ENCODE measurements at places on chromosomes 4 and X.

- DNase-seq = no peak
These were observed 47.5 kb upstream of the XK start for GRCh38 chrX:37638047-37638446.

DNA sequence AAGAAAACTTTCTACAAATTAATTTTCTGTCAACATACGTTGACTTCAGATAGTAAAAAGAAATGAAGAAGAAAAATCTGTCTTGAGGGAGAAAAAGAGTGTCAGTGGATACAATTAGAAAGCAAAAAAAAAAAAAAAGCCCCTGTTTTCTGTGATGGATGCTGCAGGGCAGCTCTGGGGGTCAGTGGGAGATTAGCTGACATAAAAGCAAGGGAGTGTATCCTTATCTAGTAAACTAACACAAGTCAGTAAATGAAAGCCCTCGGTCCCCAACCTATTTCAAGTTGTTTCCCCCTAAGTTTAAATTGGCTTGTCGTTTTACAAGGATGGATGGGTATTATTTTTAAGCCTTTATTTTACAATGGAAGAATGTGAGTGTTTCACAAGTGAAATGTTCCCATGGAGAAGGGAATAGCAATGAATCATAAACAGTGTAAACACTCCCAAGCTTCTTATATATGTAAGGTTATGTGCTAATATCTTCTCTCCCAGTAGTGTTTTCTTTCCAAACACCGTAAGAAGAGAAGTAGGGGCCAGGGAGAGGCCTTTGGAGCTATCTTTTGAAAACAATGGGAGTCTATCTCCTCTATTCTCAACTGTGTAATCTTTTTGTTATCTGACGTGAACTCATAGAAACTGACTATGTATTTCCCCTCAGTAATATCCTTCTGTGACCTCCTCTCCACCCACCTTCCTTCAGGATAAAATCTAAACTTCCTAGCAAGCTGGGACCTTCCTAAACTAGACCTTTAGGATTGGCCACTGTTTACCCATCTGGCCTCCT lies 347.7 kb downstream of the FBXO8 start:
- no peak for DNase-seq

- no peak for DNase-seq
These were observed 674.9 kb downstream of the SMARCA1 start for GRCh38 chrX:128848374-128848773.

DNA sequence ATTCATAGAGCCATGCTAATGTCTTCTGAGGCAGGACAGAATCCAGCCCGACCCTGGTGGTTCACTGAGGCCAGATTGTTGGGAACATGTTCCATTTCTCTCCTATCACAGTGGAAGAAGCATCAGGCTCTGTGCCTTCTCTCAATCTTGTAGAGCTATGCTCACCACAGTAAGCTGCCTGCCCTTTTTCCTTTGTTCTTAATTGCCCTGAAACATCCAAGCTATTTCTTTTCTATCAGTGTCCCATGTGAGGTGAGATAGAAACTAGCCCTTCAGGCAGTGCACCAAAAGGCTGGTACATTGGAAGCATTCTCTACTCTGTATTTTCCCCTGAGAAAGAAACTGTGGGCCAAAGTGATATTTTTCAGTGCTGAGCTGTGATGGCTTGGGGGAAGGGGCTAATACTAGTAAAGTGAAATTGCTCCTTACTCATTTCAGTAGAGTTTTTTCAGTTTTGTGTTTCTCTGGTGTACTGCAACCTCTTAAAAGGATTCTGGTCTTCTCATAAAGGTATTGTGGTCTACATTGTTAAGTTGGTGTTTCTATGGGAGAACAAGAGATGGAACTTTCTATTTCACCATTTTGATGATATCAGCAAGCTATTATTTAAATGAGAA lies 611.2 kb downstream of the RPA4 start:
- no peak for DNase-seq

DNA sequence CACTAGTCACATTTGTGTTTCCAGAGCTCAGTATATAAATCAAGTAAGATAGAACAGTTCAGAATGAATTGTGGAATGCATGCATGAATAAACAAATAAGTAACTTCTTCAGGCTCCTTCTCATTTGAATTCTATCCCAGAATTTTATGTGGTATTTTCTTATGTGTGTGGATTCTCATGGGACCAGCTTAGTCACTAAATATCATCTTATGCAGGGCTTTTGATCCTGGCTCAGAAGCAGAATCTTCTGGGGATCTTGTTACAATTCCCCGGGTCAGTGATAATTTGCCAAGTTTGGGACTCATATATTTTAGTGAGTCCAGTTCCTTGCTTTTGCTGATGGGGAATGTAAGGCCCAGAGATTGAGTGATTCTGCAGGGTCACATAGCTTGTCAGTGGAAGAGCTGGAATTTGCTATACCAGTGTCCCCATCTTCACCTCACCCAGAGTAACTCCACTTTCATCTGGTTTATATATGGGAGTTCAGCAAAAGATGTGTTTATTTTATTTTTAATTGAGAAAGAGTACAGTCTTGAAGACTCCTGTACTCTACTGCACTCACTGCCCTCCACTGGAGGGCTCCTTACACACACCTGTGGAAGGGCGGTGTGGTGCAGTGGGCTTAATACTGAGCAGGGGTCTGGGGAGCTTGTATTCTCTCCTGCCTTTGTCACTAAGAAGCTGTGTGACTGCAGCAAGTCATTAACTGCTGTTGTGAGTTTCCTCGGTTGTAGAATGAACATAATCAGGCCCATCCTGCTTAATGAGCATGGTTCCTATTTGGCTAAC lies 198.2 kb upstream of the CXorf66 start:
- DNase-seq = no peak

DNA sequence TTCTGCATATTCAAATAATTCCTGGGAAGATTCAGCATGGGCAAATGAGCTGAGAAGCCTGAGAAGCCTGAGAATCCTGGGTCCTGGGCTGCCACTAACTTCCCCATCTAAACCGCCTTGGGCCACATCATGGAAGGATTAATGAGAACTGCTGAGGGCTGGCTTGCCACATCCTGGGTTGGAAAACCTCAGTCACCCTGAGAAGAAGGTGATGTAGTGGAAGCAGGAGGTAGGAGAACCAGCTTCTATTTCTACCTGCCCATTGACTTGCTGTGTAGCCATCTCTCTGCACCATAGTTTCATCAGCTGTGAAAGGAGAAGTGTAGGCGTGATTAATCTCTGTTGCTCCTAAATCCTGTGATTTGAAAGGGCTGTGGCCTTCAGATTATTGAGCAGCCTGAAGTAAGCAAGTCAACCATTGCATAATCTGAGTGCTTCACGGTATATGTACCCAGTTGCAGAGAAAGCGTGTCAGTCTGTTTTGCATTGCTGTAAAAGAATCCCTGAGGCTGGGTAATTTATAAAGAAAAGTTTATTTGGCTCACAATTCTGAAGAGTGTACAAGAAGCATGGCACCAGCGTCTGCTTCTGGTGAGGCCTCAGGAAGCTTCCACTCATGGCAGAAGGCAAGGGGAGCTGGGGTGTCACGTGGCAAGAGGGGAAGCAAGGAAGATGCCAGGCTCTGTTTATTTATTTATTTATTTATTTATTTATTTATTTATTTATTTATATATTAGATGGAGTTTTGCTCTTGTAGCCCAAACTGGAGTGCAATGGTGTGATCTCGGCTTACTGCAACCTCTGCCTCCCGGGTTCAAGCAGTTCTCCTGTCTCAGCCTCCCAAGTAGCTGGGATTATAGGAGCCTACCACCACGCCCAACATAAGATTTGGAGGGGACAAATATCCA lies 140.9 kb upstream of the ATP6AP2 start:
- no peak for DNase-seq

DNA sequence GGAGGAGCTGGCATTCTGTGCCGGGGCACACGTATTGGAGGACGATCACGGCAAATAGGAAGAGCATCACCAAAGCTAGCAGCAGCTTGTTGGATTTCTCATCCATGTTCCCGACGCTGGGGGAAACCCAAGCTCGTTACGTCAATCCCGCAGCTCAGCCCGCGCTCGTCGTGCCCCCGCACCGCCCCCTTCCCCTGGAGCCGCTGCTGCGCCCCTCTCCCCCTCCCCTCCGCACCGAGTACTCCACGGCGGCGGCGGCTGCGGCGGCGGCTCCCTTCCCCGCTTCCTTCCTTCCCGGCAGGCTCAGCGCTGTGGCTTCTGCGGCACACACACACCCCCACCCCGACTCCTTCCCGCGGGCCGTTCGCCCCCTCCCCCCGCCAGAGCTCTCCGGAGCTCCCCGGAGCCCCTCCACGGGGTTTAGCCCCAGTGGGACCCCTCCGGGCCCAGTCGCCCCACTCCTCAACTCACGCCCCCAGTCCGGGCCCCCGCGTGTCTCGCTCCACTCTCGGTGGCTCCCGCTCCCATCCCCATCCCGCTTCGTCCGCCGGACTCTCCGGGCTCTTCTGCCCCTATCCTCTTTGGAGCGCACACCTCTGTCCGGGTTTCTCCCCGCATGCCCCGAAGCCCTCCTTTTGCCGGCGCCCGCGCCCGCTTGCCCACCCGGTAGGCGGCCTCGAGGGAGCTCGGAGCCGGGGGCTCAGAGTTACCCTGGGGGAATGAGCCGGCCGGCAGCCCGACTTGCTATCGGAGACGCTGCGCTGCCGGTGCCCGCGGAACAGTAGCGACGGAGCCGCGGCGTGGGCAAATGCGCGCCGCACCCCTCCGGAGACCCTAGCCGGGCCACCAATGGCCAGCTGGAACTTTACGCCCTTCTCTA lies 978 bp downstream of the HS6ST2 start:
- no peak for DNase-seq

GRCh38 chr4:103074744-103075434 lies 1.7 kb downstream of the SLC9B2 start:
- DNase-seq = no peak

GRCh38 chrX:31653422-31653821 lies 581.6 kb upstream of the FTHL17 start:
- no peak for DNase-seq

DNA sequence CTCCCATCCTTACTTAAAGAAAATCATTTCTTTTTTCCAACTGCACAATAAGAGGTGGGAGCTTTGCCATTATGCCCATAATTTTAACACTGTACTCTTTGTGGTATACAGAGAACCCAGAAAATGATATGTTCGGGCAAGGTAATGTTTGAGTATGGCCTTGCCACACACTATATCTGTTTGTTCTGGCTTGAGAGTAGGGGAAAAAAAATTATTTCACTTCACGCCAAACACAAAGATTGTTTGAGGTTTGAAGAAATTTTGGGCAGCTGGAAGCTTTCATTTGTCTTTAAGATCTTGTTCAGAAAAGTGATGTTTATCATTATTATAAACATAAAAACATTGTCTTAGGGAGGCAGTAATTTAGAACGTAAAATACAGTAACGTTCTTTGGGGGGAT lies 115.4 kb upstream of the NAP1L5 start:
- no peak for DNase-seq

DNA sequence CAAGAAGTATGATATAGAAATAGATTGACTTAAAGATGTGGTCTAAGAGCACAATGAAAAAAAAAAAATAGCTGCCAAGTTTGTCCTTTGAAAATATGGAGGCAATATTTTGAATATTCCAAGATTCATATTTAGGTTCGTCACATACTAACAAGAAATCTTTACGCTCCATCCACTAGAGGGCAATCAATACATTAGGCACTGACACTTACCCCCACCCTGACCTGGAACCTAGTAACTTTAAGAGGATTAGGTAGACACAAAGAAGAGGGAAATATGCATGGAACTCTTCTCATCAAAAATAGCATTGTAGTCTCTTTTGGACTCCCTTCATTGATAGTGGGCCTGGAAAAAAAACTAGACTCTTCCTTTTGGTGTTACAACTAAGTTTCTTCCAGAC lies 1108.1 kb downstream of the PCDH19 start:
- DNase-seq = no peak

- DNase-seq = no peak
These were observed 142.6 kb downstream of the EGF start for GRCh38 chr4:110055158-110055768.

DNA sequence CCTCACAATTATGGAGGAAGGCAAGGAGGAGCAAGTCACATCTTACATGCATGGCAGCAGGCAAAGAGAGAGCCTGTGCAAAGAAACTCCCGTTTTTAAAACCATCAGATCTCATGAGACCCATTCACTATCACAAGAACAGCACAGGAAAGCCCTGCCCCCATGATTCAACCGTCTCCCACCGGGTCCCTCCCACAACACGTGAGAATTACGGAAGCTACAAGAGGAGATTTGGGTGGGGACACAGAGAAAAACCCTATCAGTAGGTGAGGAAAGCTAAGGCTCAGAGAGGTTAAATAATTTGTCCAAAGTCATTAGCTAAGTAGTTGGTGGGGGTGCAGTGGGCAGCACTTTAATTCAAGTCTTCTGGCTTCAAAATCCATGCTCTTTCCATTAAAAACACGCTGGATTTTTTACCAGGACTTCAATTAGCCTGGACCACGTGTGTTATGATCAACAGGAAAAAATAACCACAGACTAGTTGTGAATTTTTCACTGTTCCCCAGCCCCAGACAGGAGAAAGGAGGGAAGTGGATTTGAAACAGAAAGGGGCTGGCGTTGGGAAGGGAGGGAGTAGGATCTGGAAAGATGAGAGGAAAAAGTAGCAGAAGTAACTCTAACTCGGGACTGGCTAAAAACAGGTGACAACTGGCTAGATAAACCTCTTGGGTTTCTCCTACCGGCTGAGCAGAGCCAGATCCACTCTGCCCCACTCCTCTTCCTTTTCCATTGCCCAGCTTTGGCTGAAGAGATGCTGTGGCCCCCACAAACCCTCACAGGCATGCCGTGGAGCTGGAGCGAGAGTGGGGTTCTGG lies 986 bp downstream of the MTMR8 start:
- DNase-seq = no peak

DNA sequence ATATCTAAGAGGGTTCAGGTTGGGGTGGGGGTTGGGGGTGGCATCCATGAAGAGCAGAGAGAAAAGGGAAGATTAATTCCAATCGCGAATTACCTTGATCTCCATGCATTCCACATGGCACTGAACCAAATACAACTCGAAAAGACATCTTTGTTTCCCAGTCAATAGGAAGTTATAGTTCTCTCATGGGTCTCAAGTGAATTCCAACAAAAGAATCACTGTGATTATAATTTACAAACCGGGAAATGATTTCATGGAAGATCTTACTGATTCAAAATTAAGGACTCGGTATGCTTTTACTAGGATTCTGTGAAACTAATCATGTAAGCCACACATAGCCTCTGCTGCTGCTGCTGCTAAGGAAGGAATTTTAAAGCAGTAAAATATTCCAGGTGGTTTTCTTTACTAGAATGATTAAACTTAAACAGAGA lies 26.6 kb upstream of the AMELX start:
- no peak for DNase-seq

- DNase-seq = no peak
These were observed 47.6 kb downstream of the SPIN3 start for GRCh38 chrX:56947699-56948098.

- no peak for DNase-seq
These were observed 40.8 kb upstream of the GRID2 start for GRCh38 chr4:92263010-92263409.

DNA sequence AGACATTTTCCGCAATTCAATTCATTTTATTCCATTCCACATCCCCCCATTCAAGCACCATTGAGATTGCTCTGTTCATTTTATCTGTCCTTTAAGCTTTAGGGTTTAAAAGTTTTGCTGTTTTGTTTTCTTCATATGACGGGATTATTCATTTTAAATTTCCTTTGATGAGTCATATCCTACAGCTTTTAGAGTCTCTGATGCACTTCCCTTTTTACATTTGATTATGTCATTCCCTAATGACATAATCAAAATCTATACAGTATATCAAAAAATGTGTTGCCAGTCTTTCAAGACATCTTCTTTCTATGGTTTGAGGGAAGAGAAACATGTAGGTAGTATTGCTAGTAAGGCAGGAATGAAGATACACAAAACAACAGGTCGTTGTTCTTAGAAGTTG lies 456.3 kb downstream of the PDGFC start:
- no peak for DNase-seq

- DNase-seq = no peak
These were observed 69.8 kb downstream of the ANXA3 start for GRCh38 chr4:78621395-78621794.
